ENCODE measurements at places on chromosomes 12 and 14. TPM values are rescaled to one million over a fixed set of nuclear protein-coding genes. Genes with fewer than 3 reads are reported as not detected.

Gene PZP
- under 0.01 TPM for total RNA-seq

Gene PTPRR
- not detected for total RNA-seq

Gene CLEC4A
- not detected for total RNA-seq

Gene BEST3
- total RNA-seq, result not detected

Gene KTN1
- total RNA-seq, result 63.4 TPM

All from epithelial cell of alveolus of lung (primary cell).